A549 treated with CORT108297 at 1 μM for 4 hours (cell line): ENCODE measurements at places on chromosomes 6 and 20. TPM values are rescaled to one million over a fixed set of nuclear protein-coding genes. Genes with fewer than 3 reads are reported as not detected.

The TCP11 gene
- not detected in 5 replicates for total RNA-seq

The CALHM4 gene
- 0.16 TPM in 1 of 5 replicates, not detected in the others for total RNA-seq

The PNLDC1 gene
- total RNA-seq: 0.06 to 0.13 TPM (median 0.07 TPM) in 5 replicates

The CFAP206 gene
- total RNA-seq: 0.13 to 0.84 TPM (median 0.64 TPM) in 5 replicates

The HCK gene
- total RNA-seq: 0.03 to 0.16 TPM (median 0.12 TPM) in 3 of 5 replicates, not detected in the others

The SLC22A7 gene
- total RNA-seq: not detected in 5 replicates

The MYT1 gene
- total RNA-seq: 0.03 to 0.30 TPM (median 0.10 TPM) in 5 replicates

The FRK gene
- total RNA-seq: 1.2 to 1.6 TPM (median 1.4 TPM) in 5 replicates

The HIVEP2 gene
- total RNA-seq: 2.2 to 4.6 TPM (median 3.7 TPM) in 5 replicates

The CALHM6 gene
- total RNA-seq: 0.25 to 0.39 TPM in 2 of 5 replicates, not detected in the others

The ELOVL4 gene
- total RNA-seq: 1.5 to 2.5 TPM (median 1.9 TPM) in 5 replicates

The RBM24 gene
- 8.3 to 11.2 TPM (median 9.7 TPM) in 5 replicates for total RNA-seq

The TFAP2A gene
- 14.3 to 17.6 TPM (median 16.4 TPM) in 5 replicates for total RNA-seq

The IYD gene
- total RNA-seq: not detected in 5 replicates

The TSBP1 gene
- not detected in 5 replicates for total RNA-seq
